CD4-positive, alpha-beta T cell (primary cell): ENCODE measurements at places on chromosomes 3 and 15.

DNA sequence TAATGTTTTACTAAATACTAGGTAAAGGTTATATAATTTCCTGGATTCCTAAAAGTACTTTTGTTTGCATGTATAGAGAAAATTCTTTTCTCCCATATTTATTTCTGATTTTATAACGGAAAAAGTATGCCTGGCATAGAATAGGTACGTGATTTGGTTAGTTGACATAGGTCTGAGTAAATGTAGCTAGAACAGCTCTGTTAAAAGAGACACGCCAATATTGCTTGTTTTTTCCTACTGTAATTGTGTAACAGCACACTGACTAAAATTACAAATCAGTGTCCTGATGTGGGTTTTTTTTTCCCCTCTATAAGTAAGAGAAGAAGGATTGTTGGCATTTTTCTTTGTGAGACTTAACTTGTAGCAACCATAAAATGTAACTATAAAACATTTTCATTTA lies 26.7 kb downstream of the KLHL24 start:
- no peak for DNase-seq

DNA sequence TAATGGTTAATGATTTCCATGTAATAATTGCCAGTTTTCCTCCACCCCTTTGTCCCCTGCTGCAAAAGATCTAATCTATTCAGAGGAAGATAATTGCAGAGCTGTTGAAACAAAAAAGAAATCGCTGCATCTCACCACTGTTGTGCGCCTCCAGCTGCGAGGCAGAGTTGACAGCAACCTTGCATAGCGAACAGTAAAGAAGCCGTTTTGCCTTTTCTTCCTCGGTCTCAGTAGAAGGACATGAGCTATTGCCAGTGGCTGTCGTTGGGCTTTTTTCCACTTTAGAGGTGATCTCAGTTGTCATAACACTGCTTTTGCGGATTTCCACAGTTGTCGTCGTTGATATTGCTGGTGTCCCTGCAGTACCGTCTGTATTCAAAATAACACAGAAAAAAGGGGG lies 314.2 kb downstream of the ZNF385D start:
- DNase-seq, result no peak

DNA sequence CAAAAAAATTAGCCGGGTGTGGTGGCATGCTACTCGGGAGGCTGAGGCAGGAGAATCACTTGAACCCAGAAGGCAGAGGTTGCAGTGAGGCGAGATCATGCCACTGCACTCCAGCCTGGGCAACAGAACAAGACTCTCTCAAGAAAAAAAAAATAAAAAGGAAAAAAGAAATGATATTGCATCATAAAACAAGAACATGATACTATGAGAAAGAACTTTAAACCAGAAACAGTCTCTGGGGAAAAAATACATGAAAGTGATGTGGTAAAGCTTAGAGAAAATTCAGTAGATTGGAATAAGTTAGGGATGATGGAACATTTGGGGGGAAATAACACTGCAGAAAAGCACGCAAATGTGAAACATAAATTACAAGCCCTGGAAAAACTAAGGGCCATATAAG lies 54.7 kb downstream of the CRYGS start:
- no peak for DNase-seq

GRCh38 chr3:140051019-140051957 lies 116.3 kb downstream of the CLSTN2 start:
- no peak for DNase-seq

GRCh38 chr15:42759093-42759492 lies 22.2 kb upstream of the CDAN1 start:
- no peak for DNase-seq

GRCh38 chr3:159988617-159989271 lies at the start of gene IL12A:
Gene IL12A (plus strand): TSS chr3:159988835.
- DNase-seq, result peak; percentile 70

DNA sequence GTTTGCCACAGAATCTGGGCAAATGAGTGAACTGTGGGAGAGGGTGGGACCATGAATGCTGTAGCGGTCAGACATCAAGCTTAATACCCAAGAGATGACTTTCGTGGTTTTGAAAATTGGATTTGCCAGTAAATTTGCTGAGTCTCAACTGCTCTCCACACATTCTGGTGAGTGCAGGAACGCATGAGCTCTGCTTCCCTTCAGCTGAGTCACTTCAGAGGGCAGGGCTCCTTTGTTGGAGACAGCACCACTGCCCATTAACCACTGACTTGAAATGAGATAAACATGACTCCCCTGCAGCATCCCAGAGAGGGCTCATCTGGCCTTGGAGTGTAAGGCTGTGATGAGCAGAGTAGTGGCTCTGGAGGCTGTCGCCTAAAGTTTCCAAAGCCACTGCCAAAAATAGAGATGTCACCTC lies 22.6 kb downstream of the RARRES1 start:
- DNase-seq, result no peak

DNA sequence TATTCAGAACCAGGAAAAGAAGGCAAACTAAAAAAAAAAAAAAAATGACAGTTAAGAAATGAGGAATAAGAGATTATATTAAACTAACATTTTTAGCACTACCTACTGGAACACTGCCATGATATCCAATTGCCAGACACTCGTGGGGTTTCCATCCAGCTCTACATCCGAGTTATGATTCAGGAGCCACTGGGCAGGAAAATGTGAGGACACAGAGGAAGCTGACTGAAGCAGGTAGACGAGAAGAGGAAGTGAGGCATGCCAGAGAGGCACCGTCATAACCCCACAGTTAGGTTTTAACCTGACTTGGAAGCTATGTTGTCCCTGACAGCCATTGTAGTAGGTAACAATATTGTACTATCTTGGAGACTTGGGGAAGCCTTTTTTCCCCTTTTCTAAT lies 495.0 kb downstream of the NLGN1 start:
- DNase-seq, result no peak

- peak; percentile 56 for DNase-seq
These were observed 14.4 kb upstream of the ANKRD28 start for GRCh38 chr3:15812183-15812582.
